ENCODE measurements at places on chromosomes 5 and 9. TPM values are rescaled to one million over a fixed set of nuclear protein-coding genes. Genes with fewer than 3 reads are reported as not detected.

GRCh38 chr5:75514323-75514722 is 2.6 kb downstream of the POLK start:
- DNase-seq, result no peak
- H3K36me3 ChIP-seq, result peaks cover 51% of the 10 kb centered on the region
- no peak overlapping the region for H3K27ac ChIP-seq
- no peaks in the 10 kb centered on the region for H3K27me3 ChIP-seq

GRCh38 chr9:130946766-130947617 is 7.9 kb upstream of the FIBCD1 start:
- no peak for DNase-seq
- no peaks in the 10 kb centered on the region for H3K36me3 ChIP-seq
- no peaks in the 10 kb centered on the region for H3K4me1 ChIP-seq
- H3K27ac ChIP-seq, result no peak overlapping the region
- H3K27me3 ChIP-seq, result peaks cover 5% of the 10 kb centered on the region

Gene SV2C
- total RNA-seq, result 0.32 TPM

Gene ROPN1L
- total RNA-seq, result 0.55 TPM

DNA sequence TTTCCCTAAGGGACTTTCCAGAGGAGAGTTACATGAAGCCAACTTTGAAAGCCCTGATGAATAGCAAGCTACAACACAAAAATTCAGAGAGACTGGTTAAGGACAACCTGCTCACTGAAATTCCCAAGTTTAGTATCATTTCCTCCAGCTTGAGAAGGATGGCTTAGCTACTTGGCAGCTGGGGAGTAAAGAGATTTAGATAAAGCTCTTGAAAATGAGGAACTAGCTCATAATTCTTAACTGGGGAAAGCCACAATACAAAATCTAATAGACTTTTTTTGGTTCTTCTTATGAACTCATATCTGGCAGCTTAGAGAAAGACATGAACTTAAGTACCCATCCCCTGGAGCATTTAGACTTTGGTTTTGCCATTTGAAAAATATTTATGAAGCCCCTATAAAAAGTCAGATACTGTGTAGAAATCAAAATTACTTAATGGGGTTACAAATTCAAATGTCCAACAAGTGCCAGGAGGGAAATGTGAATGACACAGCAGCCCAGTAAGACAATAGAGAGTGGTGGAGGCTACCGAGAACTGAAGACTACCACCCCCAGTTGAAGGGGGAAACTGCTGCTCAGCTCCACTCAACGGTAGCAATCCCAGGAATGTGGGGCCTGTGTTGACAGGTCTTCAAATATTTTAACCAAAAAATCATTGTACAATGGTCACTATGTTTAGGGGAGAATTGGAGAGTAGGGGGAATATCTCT is 79.4 kb upstream of the ADRB2 start:
- H3K27ac ChIP-seq, result no peak overlapping the region
- DNase-seq, result no peak
- no peaks in the 10 kb centered on the region for H3K36me3 ChIP-seq
- H3K4me3 ChIP-seq, result no peak overlapping the region

DNA sequence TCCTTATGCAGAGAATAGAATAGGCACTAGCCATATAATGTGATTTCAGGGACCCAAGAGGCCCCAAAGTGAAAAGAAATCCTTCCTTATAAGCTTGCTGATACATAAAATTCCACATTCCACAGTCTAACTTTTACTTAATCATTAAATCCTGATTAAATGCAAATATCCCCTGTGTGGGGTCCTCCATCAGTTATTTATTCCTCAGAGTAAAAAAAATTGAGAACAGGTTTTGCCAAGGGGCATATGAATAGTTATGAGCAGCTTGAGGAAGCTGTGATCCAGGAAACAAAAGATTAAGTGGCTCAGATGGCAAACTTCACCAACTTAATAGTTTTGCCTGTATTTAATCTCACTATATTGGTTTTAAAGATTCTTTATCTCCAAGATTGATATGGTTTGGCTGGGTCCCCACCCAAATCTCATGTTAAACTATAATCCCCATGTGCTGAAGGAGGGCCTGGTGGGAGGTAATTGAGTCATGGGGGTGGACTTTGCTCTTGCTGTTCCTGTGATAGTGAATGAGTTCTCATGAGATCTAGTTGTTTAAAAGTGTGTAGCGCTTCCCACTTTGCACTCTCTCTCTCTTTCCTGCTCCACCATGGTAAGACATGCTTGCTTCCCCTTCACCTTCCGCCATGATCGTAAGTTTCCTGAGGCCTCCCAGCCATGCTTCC is 324.9 kb downstream of the NPR3 start:
- no peak for DNase-seq
- H3K27ac ChIP-seq, result no peak overlapping the region

- no peaks in the 10 kb centered on the region for H3K36me3 ChIP-seq
- H3K27me3 ChIP-seq, result peaks cover 54% of the 10 kb centered on the region
- H3K4me3 ChIP-seq, result no peak overlapping the region
- peaks cover 5% of the 10 kb centered on the region for H3K4me1 ChIP-seq
- DNase-seq, result no peak
These were observed 7.7 kb upstream of the TSLP start for GRCh38 chr5:111063709-111064322.

DNA sequence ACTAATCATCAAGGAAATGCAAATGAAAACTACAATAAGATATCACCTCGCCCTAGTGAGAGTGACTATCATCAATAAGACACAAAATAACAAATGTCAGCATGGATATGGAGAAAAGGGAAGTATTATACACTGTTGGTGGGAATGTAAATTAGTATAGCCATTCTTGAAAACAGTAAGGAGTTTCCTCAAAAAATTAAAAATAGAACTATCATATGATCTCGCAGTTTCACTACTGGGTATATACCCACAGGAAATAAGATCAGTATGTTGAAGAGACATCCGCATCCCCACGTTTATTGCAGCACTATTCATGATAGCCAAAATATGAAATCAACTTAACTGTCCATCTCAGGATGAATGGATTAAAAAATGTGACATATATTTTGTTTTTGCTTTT is 31.6 kb upstream of the STK32A start:
- no peak overlapping the region for H3K27ac ChIP-seq
- DNase-seq, result no peak
- H3K4me1 ChIP-seq, result no peaks in the 10 kb centered on the region

DNA sequence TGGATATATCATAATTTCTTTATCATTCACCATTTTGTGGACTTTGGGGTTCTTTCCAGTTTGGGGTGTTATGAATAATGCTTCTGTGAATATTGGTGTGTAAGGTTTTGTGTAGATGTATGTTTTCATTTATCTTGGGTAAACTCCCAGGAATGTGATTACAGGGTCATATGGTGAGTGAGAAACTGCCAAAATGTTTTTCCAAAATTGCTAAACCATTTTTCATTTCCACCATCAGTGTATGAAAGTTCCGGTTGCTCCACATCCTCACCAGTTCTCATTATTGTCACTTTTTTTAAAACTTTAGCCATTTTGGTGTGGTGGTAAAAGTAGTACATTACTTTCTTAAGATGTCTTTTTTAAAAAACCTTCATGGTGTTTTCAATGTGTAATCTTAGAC is 152.9 kb downstream of the NIPBL start:
- peaks cover under 1% of the 10 kb centered on the region for H3K4me1 ChIP-seq
- peaks cover 68% of the 10 kb centered on the region for H3K36me3 ChIP-seq
- no peak for DNase-seq

GRCh38 chr9:136645903-136646754 is 16.6 kb upstream of the EGFL7 start:
- H3K36me3 ChIP-seq, result no peaks in the 10 kb centered on the region
- no peak for DNase-seq
- H3K4me3 ChIP-seq, result no peak overlapping the region
- no peaks in the 10 kb centered on the region for H3K4me1 ChIP-seq
- H3K27ac ChIP-seq, result no peak overlapping the region

DNA sequence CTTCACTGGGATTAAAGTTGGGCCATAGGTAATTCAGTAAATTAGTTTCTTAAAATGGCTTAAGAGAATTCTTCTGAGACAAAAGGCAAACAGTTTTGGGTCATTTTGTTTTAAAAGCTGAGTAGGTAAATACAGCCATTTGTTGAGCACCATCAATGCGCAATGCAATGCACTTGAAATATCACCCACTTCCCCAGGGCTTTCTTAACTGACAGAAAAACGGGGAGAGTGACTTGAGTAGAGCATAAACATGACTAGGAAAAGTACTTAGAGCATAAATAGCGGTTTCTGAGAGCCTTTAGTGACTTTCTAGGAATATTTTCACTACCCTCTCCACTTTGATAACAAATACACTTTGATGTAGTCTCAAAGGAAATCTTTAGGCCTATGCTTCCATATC is 27.2 kb downstream of the MLANA start:
- H3K27ac ChIP-seq, result no peak overlapping the region
- DNase-seq, result no peak
- H3K4me1 ChIP-seq, result peaks cover 8% of the 10 kb centered on the region
- no peak overlapping the region for H3K4me3 ChIP-seq
- H3K27me3 ChIP-seq, result no peaks in the 10 kb centered on the region
- H3K36me3 ChIP-seq, result peaks cover 42% of the 10 kb centered on the region

Gene ANKRD31
- 0.28 TPM for total RNA-seq

Gene ROR2
- total RNA-seq, result not detected

Gene NADK2
- 17.8 TPM for total RNA-seq

DNA sequence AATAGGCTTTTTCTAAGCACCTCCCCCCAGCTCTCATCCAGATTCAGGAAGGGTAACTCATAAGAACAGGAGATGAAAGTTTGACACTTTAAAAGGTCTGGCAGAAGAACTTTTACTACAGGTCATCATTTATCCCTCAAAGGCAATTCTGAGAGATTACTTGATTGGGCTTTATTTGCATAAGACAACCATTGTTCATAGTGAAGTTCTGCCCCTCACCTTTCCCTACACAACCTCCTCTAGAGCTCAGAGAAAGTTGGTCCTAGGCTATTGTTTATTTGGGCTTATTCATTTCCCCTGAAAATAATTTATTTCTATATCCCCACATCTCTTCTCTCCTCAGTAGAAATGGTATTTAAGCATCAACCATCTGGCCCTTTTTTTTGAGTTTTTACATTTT is 568.4 kb downstream of the ZNF608 start:
- H3K27me3 ChIP-seq, result no peaks in the 10 kb centered on the region
- no peak for DNase-seq
- H3K4me3 ChIP-seq, result no peak overlapping the region
- H3K27ac ChIP-seq, result no peak overlapping the region

DNA sequence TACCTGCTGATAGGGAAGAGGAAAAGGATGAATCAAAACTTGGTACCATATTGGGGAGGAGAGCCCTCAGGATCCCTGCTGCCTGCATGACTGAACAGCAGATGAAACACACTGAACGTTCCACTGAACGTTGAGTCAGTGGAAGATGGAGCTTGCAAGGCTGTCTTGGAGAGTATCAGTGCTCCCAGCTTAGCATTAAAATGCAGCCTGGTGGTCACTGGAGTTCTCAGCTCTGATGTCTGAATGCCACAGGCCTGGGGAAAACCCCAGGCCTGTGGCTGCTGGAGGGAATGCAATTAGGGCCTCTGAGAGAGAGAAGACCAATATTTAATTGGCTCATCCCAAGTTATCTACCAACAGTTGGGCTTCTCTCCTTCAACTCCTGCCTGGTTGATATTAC is 54.5 kb downstream of the PDE4D start:
- H3K36me3 ChIP-seq, result no peaks in the 10 kb centered on the region
- no peaks in the 10 kb centered on the region for H3K27me3 ChIP-seq
- no peaks in the 10 kb centered on the region for H3K4me1 ChIP-seq
- H3K27ac ChIP-seq, result no peak overlapping the region
- H3K4me3 ChIP-seq, result no peak overlapping the region

DNA sequence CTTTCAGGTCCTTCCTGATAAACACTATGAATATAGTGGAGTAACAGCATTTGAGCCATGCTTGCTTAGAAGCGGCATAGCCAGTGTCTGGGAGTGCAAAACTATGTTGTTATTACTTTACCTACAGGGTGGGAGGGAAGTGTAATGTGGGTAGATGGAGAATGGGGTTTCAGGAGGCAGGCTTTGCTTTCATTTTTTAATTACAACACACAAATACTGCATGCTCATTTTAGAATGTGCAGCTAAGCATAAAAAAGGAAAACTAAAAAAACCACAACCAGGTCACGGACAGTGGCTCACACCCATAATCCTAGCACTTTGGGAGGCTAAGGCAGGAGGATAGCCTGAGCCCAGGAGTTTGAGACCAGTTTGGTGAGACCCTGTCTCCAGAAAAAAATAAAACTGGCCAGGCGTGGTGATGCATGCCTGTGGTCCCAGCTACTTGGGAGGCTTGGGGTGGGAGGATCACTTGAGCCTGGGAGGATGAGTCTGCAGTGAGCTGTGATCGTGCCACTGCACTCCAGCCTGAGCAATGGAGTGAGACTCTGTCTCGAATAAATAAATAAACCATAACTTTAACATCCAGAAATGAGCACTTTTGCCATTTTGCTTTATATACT is 20.2 kb downstream of the HAVCR1 start:
- no peak for DNase-seq
- H3K36me3 ChIP-seq, result peaks cover 10% of the 10 kb centered on the region
- H3K27ac ChIP-seq, result peak overlapping the region; percentile 5
- H3K4me1 ChIP-seq, result peaks cover 30% of the 10 kb centered on the region
- H3K27me3 ChIP-seq, result no peaks in the 10 kb centered on the region

GRCh38 chr5:53568871-53569270 is 8.4 kb downstream of the NDUFS4 start:
- H3K4me1 ChIP-seq, result peaks cover 7% of the 10 kb centered on the region
- H3K27me3 ChIP-seq, result no peaks in the 10 kb centered on the region
- H3K27ac ChIP-seq, result no peak overlapping the region
- no peak overlapping the region for H3K4me3 ChIP-seq

Gene ANKS6
- 11.2 TPM for total RNA-seq

DNA sequence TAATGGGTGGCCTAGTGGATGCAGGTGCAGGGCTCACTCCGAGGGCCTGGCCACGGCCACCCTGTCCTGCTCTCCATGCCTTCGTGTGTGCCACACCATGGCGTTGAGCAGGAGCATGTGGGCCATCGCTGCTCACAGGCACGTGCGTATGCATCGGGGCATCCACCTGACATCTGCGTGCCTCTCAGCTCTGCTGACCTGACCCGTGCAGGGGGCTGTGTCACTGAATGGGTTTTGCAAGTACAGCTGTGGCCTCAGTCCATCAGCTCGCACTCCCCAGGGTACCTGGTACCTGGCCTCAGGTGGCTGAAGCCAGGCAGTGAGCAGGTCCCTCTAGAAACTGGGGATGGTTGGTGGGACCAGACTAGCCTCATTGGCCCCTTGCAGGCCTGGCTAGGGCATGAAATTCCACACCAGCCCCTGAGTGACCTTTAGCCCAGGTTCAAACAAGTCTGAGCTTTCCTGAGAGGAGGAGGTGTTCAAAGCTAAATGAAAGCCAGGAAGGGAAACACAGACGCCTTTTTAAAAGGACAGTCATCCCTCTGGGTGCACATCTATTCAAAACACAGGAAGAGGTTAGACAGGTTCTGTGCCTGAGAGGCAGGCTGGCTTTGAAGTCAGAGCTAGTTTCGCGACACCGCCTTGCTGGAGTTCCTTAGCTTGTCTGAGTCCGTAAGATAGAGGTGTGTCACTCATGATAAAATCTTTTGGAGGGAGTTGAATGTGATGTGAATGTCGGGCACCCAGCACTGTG is 74.0 kb downstream of the MACROH2A1 start:
- H3K4me1 ChIP-seq, result peaks cover 16% of the 10 kb centered on the region
- peak; percentile 35 for DNase-seq
- peaks cover under 1% of the 10 kb centered on the region for H3K36me3 ChIP-seq
- H3K27ac ChIP-seq, result peak overlapping the region; percentile 50
- no peaks in the 10 kb centered on the region for H3K27me3 ChIP-seq

Gene OMD
- total RNA-seq, result not detected

- peaks cover 1% of the 10 kb centered on the region for H3K4me1 ChIP-seq
- no peak overlapping the region for H3K27ac ChIP-seq
- DNase-seq, result no peak
- no peaks in the 10 kb centered on the region for H3K27me3 ChIP-seq
These were observed 37.9 kb downstream of the ARPC5L start for GRCh38 chr9:124899845-124900244.

Gene SARDH
- total RNA-seq, result 1.1 TPM

- no peak overlapping the region for H3K27ac ChIP-seq
- H3K27me3 ChIP-seq, result no peaks in the 10 kb centered on the region
- no peak for DNase-seq
- peaks cover 19% of the 10 kb centered on the region for H3K4me1 ChIP-seq
These were observed 8.0 kb downstream of the STC2 start for GRCh38 chr5:173320259-173320658.
